Stimulated activated CD4-positive, alpha-beta T cell treated with anti-CD3 and anti-CD28 coated beads, Interleukin-15, amount 100 ng/mL, for 1 hour (primary cell): ENCODE measurements at places on chromosomes 16 and 17.

DNA sequence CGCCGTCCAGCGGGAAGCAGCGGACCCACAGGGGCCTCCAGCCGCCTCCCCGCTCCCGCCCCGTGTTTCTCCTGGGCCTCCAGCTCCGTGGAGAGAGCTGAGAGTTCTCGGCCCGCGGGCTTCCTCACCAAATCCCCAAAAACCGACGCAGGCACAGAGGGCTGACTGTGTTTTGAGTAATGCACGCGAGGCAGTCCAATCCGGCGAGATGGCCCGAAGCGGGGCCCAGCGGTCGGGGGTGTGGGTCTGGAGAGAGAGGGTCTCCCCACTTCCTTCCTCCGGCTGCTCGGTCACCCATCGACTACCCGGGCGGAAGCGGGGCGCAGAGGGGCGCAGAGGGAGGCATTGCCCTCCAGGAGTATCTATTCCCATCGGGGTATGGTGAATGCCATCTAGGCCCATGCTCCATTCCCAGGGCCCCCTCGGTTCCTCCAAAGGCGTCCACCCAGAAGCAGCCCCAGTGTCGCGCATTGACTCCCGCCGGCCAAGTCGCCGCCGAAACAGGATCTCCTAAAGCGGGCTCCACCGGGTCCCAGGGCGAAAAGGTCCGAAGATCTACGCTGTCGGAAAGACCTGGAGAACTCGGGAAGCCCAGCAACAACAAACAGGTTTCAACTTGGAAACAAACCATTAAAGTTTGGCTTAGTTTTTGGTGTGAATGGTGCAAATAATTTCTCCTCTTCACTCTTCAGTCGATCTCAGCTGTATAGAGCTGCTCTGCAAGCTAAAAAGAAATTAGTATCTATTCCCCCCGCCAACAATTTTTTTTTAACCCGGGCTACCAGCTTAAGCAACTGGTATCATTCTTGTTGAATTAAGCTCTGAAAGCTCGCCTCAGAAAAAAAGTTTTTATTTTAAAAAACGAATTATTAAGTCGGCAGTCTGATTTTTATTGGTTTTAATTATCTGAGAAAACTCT, 19.2 kb upstream of the HOXB13 start:
- DNase-seq: no peak

- no peak for DNase-seq
Measured at GRCh38 chr17:3798273-3799180, 2.5 kb downstream of the ITGAE start.

DNA sequence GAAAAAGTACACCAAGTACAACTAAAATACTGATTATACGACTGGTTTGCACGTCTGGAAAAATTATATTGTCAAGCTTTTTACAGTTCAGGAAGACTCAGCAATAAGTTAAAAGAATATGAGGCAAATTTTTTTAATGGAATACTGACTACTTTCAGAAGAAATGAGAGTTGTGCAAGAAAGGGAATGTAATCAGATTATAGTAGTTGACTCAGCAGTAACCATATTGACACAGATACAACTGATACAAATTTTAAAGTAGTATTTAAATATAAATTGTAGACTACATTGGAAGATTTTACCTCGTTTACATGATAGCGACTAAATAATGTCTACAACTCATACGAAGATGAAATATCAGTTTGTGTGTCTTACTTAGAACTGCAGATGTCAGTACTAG, 16.7 kb downstream of the ASGR2 start:
- DNase-seq: no peak

DNA sequence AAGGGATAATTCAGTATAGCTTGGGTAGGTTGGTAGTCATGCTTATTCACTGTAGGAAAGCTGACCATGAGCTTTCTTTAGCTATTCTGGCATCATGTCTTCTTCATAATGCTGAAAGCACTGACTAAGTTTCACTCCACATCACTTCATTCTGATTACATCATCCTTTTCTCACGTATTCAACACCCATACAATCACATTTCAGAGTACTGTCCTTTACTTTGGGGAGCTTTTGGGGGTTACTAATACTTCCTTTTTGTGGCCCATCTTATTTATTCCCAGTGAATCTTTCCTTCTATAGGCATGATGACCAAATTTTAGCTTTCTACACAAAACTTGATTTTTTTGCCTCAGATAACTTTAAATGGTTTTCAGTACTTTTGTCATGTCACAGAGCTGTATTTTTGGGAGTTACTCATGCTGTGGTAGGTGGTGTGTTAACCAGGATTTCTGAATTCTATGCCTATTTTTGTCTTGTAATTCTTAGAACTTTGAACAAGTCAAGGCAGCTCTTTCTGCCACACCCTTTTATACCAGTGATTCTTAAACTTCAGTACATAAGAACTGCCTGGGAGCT, 23.5 kb downstream of the TADA2A start:
- DNase-seq: no peak

DNA sequence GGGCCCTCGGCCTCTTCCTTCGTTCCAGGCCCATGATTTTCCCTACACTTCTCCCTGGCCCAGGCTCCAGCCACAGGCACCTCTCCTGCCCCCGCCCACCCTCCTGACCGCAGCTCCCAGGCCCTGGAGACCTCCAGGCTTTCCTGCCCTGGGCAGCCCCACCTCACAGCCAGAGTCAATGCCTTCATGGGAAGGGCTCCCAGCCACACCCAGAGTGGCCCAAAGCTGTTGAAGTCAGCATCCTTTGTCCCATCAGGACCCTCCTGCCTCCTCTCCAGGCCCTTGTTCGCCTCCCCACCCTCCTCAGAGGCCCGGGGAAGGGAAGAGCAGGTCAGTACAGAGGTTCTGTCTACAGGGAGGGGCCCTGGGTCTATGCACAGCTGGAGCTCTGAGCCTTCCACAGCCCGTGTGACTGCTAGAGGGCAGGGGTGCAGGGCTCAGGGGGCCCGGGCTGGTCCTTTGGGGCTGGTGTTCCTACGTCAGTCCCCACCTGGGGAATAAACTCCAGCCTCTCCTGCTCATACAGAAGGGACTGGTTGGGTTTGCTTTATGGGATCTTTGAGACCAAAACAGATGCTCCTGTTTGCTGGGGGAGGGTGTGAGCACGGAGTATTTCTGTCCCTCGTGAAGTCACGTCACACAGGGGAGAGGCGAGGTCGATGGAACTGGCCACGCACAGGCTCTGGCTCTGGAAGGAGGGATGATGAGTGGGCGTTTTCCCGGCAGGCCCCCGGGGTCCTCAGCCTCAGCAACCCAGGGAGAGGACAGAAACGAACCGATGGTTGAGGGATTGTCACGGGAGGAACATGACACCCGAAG, 20.3 kb downstream of the TRARG1 start:
- DNase-seq: no peak
